ENCODE measurements at places on chromosomes 6 and 20. TPM values are rescaled to one million over a fixed set of nuclear protein-coding genes. Genes with fewer than 3 reads are reported as not detected.

ADGRF4 gene
- not detected for total RNA-seq

ERGIC3 gene
- 336 TPM for total RNA-seq

- no peak overlapping the region for H3K27ac ChIP-seq
- H3K4me1 ChIP-seq, result no peaks in the 10 kb centered on the region
These were observed 57.1 kb downstream of the KIZ start for GRCh38 chr20:21182832-21183563.

GRCh38 chr20:54477191-54477955, 2.0 kb downstream of the DOK5 start:
- H3K27ac ChIP-seq, result no peak overlapping the region
- no peak for DNase-seq
- H3K27me3 ChIP-seq, result peaks cover 6% of the 10 kb centered on the region
- peak overlapping the region; percentile 74 for H3K4me3 ChIP-seq
- H3K36me3 ChIP-seq, result no peaks in the 10 kb centered on the region

- DNase-seq, result no peak
- H3K36me3 ChIP-seq, result peaks cover 77% of the 10 kb centered on the region
- no peaks in the 10 kb centered on the region for H3K27me3 ChIP-seq
- H3K4me3 ChIP-seq, result no peak overlapping the region
These were observed 30.9 kb downstream of the PSMG4 start for GRCh38 chr6:3289664-3290055.

KCNS1 gene
- 4.0 TPM for total RNA-seq

DNA sequence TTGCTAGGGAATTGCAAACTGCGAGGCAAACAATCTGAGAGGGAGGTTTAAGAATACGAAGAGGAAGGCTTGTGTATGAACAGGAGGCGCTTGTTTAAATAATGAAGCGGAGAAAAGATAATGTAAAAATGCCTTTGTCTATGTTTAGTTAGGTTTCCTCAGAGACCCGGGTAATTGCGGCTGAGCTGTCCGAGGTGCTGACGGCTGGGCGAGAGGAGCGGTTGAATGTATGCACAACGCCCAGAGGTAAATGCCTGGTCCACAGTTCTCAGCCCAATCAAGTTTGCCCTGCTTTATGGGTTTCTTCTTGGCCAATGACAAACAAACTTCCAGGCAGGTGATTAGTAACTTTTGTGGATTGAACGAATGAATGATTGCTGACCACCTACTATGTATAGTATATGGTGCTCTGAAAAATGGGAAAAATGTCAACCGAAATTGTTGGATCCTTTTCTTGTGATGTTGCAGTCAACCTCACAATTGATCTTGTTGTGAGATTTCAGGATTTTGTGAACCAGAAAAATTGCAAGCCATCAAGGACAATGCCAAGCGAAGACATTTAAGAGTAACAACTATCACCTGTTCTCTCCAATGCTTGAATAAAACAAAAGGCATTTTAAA, 38.3 kb upstream of the SLC32A1 start:
- no peak overlapping the region for H3K27ac ChIP-seq
- peaks cover 11% of the 10 kb centered on the region for H3K27me3 ChIP-seq
- no peaks in the 10 kb centered on the region for H3K4me1 ChIP-seq
- H3K4me3 ChIP-seq, result no peak overlapping the region
- H3K36me3 ChIP-seq, result no peaks in the 10 kb centered on the region

DNA sequence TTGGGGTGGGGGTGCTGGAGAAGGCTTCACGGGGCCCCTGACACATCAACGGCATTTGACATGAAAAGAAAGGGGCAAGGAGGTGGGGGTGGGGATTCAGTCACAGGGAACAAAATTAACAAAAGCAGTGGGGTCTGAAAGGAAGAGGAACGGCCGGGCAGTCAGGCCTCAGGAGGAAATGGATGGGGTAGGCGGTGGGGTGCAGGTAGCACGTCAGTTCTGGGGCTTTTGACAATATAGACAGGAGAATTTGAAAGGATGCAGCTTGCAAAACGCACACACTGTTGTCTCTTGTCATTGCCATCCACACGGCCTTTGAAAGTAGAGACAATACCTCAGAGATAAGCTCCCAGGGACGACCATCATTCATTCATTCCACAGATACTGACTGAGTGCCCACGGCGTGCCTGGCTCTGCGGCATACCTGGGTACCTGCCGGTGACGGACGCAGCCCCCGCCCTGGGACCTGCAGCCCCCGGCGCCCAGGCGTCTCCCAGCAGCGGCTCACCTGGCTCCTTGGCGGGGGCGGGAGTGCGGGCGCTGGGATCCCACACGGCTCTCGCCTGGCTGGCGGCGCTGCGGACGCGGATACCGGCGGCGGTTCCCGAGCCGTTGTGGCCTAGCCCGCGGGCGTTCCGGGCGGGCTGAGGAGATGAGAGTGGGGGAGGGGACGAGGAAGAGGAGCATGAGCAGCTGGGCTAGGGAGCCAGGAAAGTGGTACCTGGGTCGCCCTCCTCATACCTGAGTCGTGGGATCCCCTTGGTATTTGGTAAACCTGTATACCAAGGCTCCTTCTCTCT, at the start of gene SLC26A8:
Gene SLC26A8 (minus strand): TSS at position 646 of the 800 bp plus-strand sequence. CDS start 4,934 bp downstream, outside the sequence.
- H3K27ac ChIP-seq, result no peak within 1 kb of the TSS
- H3K4me3 ChIP-seq, result no peak within 1 kb of the TSS
- H3K27me3 ChIP-seq, result peaks cover 11% of the 10 kb centered on the region
- peaks cover 5% of the 10 kb centered on the region for H3K4me1 ChIP-seq
- no peak for DNase-seq

DNA sequence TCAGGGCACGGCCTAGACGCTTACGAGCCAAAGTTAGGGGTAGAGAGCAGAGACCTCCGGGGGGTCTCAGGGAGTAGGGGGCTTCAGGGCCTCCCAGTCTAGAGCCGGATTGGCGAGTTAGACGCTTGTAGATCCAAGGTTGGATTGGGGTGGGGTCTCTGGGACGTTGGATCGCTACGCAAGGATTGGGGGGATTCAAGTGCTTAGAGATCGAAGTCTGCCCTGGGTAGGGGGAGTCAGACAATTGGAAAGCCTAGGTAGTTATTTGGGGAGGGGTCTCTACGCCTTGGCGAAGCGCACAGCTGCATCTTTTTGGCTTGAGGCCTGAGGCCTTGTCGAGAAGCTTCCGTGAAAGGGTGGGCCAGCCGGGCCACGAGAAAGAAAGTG, 469 bp downstream of the STX16 start:
- H3K36me3 ChIP-seq, result no peaks in the 10 kb centered on the region
- DNase-seq, result peak; percentile 96
- peak overlapping the region; percentile 98 for H3K4me3 ChIP-seq
- no peaks in the 10 kb centered on the region for H3K27me3 ChIP-seq
- peak overlapping the region; percentile 97 for H3K27ac ChIP-seq
- peaks cover 22% of the 10 kb centered on the region for H3K4me1 ChIP-seq

LY86 gene
- total RNA-seq, result 14.5 TPM

FBXO30 gene
- total RNA-seq, result 13.3 TPM

GRCh38 chr6:96836631-96837080, 621 bp downstream of the GPR63 start:
- no peaks in the 10 kb centered on the region for H3K36me3 ChIP-seq
- DNase-seq, result no peak
- peak overlapping the region; percentile 62 for H3K4me3 ChIP-seq
- H3K27me3 ChIP-seq, result no peaks in the 10 kb centered on the region
- H3K4me1 ChIP-seq, result peaks cover 9% of the 10 kb centered on the region

NNAT gene
- 1,965 TPM for total RNA-seq

- no peak overlapping the region for H3K4me3 ChIP-seq
- peak; percentile 38 for DNase-seq
- H3K36me3 ChIP-seq, result no peaks in the 10 kb centered on the region
- H3K27ac ChIP-seq, result no peak overlapping the region
- no peaks in the 10 kb centered on the region for H3K4me1 ChIP-seq
These were observed 246.8 kb upstream of the STXBP5 start for GRCh38 chr6:146957181-146958093.

DNA sequence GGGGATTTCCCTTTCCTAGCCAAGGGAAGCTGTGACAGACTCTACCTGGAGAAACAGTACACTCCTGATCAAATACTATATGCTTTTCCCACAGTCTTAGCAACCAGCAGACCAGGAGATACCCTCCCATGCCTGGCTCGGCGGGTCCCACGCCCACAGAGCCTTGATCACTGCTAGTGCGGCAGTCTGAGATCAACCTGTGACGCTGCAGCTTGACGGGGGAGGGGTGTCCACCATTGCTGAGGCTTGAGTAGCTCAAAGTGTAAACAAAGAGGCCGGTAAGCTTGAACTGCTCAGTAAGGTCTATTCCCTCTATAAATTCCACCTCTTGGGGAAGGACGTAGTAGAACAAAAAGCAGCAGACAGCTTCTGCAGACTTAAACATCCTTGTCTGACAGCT, 63.2 kb downstream of the WASF1 start:
- no peaks in the 10 kb centered on the region for H3K4me1 ChIP-seq
- peaks cover 2% of the 10 kb centered on the region for H3K36me3 ChIP-seq
- no peaks in the 10 kb centered on the region for H3K27me3 ChIP-seq
- H3K4me3 ChIP-seq, result no peak overlapping the region

DNA sequence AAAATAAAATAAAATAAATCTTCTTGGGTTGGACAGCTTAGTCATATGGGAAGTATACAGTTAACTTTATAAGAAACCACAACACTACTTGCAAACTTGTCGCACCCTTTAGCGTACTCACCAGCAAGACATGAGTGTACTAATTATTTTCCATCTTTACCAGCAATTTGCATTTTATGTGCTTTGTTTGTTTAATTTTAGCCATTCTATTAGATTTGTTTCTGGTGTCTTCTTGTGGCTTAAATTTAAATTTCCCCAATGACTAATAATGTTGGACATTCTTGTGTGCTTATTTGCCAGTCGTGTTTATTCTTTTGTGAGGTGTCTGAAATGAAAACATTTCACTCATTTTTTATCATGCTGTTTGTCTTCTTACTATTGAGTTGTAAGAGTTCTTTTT, 1172.2 kb upstream of the CITED2 start:
- H3K27me3 ChIP-seq, result no peaks in the 10 kb centered on the region
- no peak overlapping the region for H3K27ac ChIP-seq
- H3K4me3 ChIP-seq, result no peak overlapping the region
- no peaks in the 10 kb centered on the region for H3K4me1 ChIP-seq
- no peak for DNase-seq

DNA sequence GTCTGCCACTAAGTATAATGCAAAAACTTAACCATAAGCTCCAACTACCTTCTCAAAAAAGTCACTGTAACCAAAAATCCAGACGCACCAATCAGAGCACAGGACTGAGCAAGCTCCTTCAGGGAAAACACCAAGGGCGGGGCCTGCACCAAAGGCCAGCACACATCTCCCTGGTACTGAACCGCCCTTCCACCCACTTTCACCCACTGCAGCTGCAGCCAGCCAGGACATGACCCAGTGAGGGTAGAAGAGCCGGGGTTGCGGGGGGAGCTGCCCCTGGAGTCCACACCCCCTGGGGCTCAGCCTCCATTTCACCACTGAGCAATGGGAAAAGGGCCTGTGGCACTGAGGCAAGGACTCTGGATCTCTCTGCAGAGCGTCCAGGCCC, 54.3 kb downstream of the TAF4 start:
- H3K4me1 ChIP-seq, result peaks cover 19% of the 10 kb centered on the region
- H3K27me3 ChIP-seq, result no peaks in the 10 kb centered on the region
- no peak for DNase-seq
- H3K27ac ChIP-seq, result no peak overlapping the region
- peaks cover 75% of the 10 kb centered on the region for H3K36me3 ChIP-seq

- H3K27ac ChIP-seq, result no peak overlapping the region
- no peaks in the 10 kb centered on the region for H3K27me3 ChIP-seq
- H3K4me3 ChIP-seq, result no peak overlapping the region
- DNase-seq, result no peak
These were observed 124.2 kb upstream of the PTPN1 start for GRCh38 chr20:50385733-50386640.

FAM209B gene
- total RNA-seq, result not detected

FOXF2 gene
- 1.7 TPM for total RNA-seq

- H3K27ac ChIP-seq, result no peak overlapping the region
- no peak overlapping the region for H3K4me3 ChIP-seq
- H3K27me3 ChIP-seq, result no peaks in the 10 kb centered on the region
- peaks cover 10% of the 10 kb centered on the region for H3K4me1 ChIP-seq
These were observed 295.5 kb upstream of the ZNF337 start for GRCh38 chr20:25992146-25992545.

PNPLA1 gene
- total RNA-seq, result not detected

ZC2HC1B gene
- total RNA-seq, result 0.17 TPM

DNA sequence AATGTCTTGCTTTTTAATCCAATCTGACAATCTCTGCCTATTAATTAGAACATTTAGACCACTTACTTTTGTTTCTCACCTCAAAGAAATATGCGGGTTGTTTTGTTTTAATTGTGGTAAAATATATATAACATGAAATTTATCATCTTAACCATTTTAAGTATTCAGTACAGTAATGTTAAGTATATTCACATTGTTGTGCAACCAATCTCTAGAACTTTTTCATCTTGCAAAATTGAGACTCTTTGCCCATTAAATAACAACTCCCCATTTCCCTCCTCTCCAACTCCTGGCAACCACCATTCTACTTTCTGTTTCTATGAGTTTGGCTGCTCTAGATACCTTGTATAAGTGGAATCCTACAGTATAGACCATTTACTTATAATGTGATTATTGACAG, 13.8 kb upstream of the TCP11 start:
- no peak for DNase-seq
- H3K4me3 ChIP-seq, result no peak overlapping the region
- H3K27ac ChIP-seq, result no peak overlapping the region
- no peaks in the 10 kb centered on the region for H3K27me3 ChIP-seq
- no peaks in the 10 kb centered on the region for H3K36me3 ChIP-seq
- H3K4me1 ChIP-seq, result no peaks in the 10 kb centered on the region

DNA sequence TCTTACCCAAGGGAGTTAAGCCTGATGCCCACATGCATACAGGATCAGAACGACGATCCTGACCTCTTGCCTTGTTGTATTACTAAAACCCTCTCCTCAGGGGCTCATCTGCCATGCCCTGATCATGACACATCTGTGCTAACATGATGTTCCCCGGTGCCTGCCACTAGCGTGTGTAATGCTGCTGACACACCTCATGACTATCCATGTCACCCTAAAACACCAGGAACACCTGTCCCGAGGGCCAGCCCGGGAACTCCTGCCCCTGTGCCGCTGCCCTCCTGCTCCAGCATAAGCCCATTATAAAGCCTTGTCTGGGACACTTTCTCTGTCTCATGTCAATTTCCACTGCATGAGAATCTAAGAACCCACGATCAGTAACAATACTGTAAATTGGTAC, 7.6 kb downstream of the SERPINB6 start:
- peaks cover 18% of the 10 kb centered on the region for H3K4me1 ChIP-seq
- no peak for DNase-seq
- no peak overlapping the region for H3K4me3 ChIP-seq
- H3K27ac ChIP-seq, result no peak overlapping the region

STX11 gene
- 2.2 TPM for total RNA-seq

CRISP3 gene
- total RNA-seq, result 5.4 TPM
